Mucosa of descending colon (tissue), 3 donors: ENCODE measurements at places on chromosomes 6 and 20.
A peak's percentile ranks its signal among the peaks of the same experiment; 100 is the strongest.

- no peak for DNase-seq
These were observed 12.2 kb upstream of the AKIRIN2 start for GRCh38 chr6:87714093-87714842.

DNA sequence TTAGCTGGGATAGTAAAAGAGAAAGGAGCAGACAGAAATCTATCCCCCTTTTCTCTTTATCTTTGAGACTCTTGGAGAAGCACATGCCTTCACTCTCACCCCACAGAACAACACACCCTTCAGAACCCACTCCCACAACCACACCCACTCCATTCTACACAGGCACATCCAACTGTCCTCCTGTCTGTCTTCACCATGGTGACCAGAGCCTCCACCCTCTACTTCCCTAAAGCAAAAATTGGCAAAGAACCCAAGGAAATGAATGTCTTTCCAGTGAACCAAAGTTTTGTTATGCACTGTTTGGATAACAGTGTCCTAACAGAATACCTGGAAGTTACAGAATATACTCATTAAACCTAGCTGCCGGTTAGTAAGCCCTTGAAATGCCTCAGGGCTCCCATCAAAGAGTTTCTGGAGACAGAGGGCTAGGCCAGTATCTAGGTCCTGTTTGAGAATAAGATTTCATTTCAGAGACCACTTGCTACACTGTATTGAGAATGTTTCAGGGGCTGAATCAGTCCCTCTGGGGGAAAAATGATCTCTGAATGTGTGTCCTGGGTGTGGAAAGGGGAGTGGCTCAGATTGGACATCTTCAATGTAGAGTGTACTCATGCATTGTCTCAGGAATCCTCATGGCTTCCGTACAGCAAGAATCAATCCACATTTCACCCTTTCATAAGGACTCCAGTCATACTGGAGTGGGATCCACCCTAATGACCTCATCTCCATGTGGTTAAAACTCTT lies 101.1 kb downstream of the LY86 start:
- DNase-seq = no peak

DNA sequence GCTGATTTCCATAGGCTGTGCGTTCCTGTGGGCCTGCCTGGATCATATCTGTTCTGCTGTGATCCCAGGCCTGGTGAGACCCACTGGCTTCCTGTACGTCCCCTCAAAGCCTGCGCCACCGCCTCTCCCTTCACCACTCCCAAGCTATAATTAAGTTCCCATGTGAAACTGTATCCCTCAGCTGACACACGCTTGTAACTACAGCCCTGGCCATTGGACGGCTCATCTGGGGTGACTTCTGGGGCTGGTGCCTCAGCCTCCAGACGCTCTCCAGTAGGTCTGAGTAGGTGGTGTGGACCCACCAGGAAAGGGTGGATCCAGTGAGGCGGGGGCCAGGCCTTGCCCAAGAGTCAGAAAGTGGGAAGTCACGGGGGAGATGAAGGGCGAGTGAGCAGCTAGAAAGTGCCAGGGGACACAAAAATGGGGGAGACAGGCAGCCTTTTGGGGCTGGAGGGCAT lies 21.0 kb downstream of the PPARD start:
- no peak for DNase-seq

- no peak for DNase-seq
These were observed 115.8 kb downstream of the FOXO3 start for GRCh38 chr6:108676555-108676954.

DNA sequence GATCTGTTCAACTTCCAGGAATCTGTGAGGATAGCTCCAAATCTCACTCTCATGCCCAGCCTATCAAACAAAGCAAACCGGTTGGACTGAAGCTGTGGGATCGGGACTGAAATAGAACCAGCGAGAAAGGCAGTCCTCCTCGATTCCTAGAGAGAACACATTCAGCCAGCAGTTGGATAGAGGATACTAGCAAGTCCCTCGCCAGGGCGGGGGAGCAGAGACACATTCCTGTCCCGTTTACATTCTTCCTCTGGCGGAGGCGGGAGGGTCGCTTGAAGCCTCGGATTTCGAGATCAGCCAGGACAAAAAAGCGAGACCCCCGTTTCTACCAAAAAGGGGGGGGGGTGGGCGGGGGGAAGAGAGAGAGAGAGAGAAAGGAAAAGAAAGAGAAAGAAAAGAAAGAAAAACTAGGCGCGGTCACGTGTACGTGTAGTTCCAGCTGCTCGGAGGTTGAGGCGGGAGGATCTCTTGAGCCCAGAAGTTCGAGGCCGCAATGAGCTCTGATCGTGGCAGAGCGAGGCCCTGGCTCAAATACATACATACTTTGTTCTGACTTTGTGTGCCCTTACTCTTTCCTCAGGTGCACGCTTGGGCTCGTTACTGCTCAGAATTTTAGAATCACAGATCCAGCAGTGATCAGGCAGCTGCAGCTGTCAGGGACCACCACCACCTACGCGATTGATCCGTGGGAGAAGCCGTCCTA lies 19.5 kb downstream of the ZNF311 start:
- DNase-seq = peak; percentile 93

- DNase-seq = no peak
These were observed 65.2 kb downstream of the THBS2 start for GRCh38 chr6:169188475-169188874.

DNA sequence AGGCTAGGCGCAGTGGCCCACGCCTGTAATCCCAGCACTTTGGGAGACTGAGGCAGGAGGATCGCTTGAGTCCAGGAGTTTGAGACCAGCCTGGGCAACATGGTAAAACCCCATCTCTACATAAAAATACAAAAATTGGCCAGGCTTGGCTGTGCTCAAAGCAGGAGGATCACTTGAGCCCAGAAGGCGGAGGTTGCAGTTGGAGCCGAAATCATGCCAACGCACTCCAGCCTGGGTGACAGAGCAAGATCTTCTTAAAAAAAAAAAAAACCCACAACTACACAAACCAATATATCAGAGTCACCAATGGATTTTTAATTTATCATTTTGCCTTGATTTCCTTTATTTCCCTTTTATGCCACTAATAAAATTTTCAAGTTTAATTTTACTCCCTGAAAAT lies 9.3 kb downstream of the MAP3K5 start:
- no peak for DNase-seq

DNA sequence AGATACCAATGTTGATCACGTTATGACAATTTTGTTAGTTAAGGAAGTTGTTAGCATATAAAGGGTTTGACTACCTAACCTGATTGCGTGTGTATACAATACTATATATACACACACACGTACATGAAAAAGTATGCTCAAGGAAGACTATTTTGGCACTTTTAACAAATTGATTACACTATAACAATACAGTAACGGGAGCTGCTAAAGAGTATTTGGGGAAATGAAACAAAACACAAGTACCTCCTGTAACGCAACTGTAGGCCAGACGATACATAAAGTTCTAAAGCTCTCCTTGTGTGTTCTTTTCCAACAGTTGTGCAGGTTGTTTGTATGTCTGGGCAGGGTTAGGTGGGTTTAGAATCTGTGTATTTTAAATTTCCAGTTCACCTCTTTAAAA lies 98.7 kb downstream of the PLEKHG1 start:
- DNase-seq = no peak

- no peak for DNase-seq
These were observed 31.0 kb downstream of the SIRPB1 start for GRCh38 chr20:1588533-1589460.

- no peak for DNase-seq
These were observed 94.5 kb downstream of the SSR1 start for GRCh38 chr6:7218406-7218988.

- no peak for DNase-seq
These were observed 5.2 kb downstream of the OR11A1 start for GRCh38 chr6:29451471-29452193.

DNA sequence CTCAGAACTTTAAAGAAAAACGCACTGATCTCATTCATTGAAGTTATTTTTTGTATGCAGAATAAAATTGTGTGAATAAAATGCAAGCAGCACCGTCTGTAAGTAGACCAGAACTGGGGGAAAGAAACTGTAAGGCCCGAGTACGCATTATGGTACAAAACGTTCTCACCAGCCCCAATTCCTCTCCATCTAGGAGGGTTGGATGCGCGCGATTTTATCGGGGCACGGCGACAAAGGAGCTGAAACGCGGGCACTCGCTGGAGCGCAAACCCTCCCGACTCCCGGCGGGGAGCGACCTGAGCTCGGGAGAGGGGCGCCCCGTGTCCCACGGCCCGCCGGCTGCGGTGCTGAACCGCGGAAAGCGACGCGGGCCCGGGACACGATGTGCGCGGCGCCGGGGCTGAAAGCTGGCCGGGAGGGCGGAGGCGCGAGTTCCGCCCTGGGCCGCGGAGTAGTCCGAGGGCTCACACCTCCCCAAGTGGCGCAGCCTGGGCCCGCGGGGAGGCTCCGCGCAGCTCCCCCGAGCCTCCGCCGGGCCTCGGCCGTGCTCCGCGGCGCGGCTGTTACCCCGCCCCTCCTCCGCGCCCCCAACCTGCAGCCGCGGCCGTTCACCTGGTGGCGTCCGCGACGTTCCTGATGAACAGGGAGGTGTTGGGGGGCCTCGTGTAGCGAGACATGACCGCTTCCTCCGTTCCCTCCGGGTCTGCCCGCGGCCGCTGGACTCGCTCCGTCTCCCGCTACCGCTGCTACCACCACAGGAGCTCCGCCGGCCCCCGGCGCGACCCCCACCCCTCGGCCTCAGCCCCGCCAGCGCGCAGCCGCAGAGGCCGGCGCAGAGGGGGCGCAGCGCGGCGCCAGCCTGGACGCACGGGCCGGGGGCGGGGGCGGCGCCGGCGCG lies at the start of gene SRSF12:
TSS of gene SRSF12 (minus strand) at position 861 of the 898 bp plus-strand sequence. CDS start at position 677, 184 bp downstream.
- peak; percentile 52 for DNase-seq

- no peak for DNase-seq
These were observed 47.7 kb downstream of the AKAP7 start for GRCh38 chr6:131182991-131183425.

DNA sequence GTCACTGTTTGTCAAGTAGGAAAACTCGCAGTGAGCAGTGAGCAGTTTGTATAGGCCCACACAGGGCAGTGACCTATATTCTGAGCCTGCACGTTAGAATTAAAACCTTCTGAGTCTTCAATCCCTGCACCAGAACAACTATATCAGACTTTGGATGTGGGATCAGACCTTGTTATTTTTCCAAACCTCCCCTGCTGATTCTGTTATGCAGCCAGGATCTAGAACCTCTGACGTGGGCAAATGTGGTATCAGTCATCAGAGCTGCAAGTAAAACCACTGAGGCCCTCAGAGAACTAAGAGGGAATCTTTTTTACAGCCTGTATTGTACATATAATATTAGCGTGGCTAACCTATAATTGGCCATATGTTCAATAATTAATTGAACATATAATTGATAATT lies 32.0 kb upstream of the AKAP7 start:
- no peak for DNase-seq

DNA sequence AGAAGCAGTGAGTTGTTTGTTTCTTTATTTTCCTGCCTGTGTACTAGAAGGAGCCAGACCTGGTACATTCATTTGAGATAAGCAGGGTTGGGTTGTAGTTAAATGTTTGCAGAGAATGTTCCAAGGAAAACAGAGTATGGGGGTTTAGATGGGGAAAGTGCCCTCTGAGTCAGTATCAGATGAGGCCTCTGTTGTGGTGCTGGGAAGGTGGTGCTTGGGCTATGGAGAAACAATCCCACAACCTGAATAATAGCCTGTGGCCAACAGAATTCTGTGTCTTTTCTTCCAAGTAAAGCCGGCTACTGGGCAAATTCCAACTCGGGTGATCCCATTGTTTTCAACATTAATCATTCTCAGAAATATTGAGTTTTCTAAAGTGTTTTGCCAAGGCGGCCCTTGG lies 109.3 kb downstream of the RNF144B start:
- DNase-seq = no peak

DNA sequence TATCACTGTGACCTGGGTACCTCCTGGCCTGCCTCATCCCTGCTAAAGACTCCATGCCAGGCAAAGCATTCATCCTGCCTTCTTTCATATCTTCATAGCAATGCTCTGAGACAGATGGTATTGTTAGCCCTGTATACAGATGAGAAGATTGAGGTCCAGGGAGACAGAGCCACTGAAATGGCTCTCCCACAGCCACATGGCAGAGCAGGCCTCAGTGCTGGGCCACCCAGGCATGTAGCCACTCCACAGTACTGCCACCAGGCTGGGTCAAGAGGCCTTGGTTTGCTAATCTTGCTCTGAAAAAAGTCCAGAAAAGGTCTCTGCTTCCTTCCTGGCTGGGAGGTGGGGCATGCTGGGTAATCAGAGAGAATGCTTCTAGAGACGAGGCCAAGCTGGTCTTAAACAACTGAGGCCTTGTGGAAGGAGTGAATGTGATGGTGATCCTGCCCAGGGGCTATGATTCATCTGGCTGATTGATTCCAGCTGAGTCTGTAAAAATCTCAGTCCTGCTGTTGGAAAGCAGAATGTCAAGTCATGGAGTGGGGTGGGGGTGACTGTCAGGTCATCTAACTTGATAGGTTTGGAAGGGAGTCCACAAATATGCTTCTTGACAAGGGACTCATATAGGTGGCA lies 29.8 kb downstream of the HM13 start:
- no peak for DNase-seq

DNA sequence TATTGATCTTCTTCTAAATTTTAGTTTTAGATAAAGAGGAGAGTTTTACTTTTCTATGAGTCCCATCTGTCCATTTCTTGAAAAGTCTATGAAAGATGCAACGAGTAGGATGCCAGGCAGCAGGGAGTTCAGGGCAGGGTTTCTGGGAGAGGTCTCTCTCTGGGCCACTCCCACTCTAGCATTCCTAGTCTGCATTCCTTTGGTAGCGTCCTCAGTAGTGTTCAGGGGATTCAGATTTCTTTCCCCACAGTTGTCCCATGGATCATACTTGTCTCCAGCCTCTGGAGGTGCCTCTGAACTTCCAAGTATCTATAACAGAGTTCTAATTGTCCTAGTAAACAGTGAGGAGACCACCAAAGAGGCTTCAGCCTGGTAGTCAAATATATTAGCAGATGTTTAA lies 225.3 kb downstream of the RIMS1 start:
- no peak for DNase-seq

DNA sequence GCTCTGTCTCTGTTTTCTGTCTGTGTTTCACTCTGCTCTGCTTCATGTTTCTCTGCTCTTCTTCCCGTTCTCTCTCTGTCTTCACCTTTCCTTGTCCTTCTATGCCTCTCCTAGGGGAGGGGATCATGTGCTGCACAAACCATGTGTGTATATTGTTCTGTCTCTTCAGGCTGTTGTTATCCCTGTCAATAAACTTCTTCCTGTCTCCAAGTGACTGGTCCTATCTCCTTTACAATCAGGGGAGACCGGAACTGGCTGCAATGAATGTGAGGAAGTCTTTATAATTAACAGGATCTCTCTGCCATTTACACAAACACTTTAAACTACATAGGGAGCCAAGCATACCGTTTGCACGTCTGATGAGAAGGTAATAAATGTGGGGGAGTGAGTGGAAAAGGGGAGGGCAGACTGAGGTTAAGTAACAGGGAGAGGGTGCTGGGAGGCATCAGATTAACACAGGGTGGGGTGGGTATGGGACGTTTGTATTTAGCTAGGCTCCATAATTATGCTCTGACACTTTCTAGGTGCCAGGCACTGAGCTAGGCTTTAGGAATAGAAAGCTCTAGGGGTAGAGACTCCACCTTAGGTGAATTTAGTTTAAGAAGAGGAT lies 626.1 kb downstream of the DHX35 start:
- DNase-seq = no peak

GRCh38 chr20:13149371-13150105 lies 71.5 kb upstream of the ISM1 start:
- no peak for DNase-seq
